ENCODE measurements at places on chromosomes 12 and 14. TPM values are rescaled to one million over a fixed set of nuclear protein-coding genes. Genes with fewer than 3 reads are reported as not detected.

DNA sequence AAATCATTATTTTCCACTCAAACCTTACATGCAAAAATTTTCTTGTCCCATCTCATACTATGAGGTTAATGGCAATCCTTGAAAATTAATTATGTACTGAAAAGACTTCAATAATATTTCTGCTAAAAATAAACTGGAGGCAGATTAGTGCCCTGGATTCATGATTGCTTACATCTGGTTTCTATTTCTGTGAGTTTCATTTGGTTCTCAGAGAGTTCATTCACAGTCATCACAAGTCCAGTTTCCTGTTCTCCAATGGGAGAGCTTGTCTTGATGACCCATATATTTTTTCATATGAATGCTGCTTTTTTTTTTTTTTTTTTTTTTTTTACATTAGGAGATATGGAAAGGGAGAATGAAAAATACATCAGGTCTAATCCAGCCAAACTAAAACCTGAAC lies 6.6 kb upstream of the PTHLH start:
- DNase-seq, result peak; percentile 40

GRCh38 chr12:19574601-19575000 lies 135.3 kb downstream of the AEBP2 start:
- DNase-seq, result no peak

DNA sequence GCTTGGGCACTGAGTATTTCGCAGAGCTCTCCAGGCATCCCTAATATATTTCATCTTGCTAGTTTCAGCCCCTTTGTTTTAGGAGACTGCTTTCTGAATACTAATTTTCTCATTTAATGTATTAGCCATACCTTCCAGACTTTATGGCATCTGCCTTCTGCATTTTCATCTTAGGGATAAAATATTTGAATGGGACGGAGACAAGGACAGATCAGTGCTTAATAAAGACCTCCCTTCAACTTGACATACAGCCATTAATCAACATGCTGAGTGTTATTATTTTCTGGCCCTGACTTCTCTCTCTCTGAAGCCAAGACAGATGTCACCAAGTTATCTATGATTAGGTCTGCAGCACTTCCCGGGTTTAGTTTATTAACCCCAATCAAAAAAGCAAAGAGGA lies 42.4 kb downstream of the CACNA2D4 start:
- no peak for DNase-seq

DNA sequence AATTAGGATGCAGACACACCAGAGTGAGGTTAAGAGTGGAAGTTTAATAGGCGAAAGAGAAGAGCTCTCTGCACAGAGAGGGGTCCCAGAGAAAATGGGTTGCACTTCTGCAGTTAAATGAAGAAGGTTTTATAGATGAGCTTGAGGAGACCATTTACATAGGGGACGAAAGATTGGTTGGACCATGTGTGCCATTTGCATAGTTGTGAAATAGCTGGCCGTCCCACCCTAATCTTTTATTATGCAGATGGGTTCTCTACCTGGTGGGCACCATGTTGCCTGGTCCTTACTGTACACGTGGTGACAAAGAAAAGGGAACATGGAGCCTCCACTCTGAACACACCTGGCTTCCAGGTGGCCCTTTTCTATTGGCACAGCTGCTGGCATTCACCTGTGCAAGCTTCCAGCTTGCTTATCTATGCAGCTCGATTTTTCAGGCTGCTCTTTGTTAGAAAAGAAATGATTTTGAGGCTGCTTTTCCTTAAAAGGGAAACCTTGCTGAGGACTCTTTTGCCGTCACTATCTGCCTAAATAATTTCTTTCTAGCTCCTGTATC lies 67.1 kb upstream of the SRSF5 start:
- DNase-seq, result no peak

- no peak for DNase-seq
These were observed 34.7 kb upstream of the C12orf42 start for GRCh38 chr12:103530307-103531066.

DNA sequence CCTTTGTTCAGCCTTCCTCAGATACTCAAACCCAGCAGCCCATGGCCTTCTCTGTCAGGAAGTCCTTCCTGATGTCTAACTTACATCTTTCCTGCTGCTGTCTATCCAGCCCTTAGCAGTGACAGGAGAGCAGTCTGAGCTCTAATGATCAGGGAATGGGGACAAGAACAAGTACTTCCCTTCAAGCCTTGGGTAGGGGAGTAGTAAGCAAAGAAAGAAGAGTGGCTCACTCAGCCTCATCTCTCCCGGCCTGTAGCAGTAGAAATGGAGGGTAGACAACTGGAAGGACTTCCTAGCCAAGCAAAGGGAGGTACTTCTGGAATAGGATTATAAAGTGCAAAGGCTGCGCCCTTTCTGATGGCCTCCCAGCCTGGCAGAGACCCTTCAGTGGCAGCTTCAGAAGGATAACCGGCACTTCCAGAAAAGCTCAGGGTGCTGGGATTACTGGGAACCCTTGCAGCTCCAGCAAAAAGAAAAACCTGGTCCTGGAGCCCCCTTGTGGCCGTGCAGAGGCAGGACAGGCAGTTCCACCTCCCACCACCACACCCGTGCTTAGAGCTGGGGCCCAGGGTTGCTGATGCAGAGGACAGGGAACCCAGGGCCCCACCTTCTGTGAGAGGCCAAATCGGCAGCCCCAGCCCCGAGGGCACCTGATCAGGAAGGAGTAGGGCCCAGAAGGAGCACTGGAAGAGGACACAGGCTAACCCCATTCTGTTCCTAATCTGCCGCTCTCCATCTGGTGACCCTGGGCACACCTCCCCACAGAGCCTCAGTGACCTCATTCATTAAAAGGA lies 12.4 kb upstream of the SMUG1 start:
- peak; percentile 63 for DNase-seq

DNA sequence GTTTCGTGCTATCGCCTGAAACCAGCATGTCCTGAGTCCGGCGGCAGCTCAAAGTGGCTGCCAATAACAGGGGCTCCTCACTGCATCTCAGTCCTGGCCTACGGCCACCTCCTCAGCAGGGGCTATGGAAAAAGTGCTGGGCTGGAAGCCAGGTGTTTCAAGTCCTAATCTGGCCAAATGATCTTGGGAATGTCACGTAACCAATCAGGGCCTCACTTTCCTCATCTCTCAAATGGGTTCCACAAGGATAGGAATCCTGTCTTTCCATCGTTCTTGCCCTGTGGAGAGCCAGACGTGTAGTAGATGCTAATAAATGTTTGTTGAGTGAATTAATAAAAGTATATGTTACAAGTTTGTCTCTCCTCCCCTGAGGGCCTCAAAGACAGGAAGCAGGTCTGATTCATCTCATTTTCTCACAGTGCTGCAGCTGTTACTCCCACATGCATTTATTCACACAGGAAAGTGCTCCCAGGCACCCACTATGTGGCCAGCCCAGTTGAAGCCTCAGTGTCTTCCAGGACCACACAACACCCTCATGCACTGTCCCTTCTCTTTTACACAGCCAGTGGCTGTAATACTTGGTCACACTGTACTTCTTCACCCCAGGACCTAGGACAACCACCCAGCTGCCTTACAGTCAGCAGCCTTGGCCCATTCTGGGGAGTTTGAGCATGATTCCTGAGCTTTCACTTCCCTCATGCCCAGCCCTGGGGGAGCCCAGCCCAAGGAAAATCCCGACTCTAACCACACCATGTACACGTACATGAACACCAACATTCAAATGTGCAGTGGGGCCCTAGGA lies 5.0 kb downstream of the CMKLR1 start:
- DNase-seq, result no peak

DNA sequence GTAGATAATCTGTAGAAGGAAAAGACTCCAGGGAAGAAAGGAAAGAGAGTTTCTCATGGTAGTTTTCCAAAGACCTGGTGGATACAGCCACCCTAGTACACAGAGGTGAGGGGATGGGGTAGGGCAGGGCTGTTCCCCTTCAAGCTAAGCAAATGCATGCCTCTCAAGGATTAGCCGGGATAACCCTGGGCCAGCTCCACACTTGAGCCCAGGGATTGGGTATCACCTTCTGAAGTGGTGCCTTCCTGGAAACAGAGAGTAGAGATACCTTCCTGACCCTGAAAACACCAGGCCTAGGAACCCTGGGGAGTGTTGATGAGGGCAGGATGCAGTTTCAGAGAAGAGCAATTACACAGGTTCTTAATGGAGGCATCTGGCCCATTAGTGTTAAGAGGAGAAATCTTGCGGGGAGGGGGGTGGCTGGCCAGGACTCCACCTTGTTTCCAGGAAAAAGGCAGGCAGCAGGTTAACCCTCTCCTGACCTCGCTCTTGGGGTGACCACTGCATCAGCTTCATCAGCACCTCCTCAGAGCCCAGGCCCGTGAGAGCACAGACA lies 106.9 kb upstream of the TMEM233 start:
- DNase-seq, result no peak

DNA sequence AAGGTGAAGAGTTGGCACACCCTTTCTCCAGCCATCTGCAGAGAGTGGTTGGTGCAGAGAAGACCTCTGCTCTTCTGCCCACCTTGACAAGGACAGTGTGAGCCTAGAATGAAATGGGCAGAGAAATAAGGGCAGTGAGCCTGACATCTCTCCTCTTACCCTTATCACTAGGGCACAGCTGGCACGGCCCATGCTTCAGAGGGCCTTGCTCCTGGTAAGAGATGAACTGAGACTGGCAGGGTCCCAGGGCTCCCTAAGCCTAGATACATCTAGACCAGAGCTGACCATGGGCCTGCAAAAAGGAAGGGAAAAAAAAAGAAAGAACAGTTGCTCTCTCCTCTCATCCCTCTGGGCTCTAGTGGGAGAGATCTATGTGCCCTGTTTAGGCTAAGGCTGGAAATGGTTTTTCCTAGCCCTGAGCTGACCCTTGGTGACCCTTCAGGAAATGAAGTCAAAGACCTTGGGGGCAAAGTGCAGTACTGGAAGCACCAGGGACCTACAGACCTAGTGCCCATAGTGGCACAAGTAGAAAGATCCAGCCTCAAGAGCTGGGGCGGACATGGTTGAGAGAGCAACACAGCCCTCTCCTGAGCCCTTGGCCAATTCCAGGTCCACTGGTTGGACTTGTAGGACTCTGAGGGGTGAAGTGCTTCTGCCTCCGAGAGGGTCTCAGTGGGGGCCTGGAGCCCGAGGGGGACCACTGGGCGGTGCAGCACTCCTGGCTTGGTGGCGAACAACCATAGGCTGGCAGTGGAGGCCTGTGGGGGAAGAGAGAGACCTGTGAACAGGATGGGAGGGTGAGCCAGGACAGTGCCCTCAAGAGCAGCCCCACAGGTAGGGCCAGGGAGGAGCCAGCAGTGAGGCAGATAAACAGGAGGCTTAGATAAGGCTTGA lies 22.0 kb downstream of the PRPF40B start:
- no peak for DNase-seq

The KRT79 gene
- total RNA-seq, result not detected

The ACOT6 gene
- total RNA-seq, result not detected

All from HFFc6 (cell line).